ENCODE measurements at places on chromosomes 5 and 9.

DNA sequence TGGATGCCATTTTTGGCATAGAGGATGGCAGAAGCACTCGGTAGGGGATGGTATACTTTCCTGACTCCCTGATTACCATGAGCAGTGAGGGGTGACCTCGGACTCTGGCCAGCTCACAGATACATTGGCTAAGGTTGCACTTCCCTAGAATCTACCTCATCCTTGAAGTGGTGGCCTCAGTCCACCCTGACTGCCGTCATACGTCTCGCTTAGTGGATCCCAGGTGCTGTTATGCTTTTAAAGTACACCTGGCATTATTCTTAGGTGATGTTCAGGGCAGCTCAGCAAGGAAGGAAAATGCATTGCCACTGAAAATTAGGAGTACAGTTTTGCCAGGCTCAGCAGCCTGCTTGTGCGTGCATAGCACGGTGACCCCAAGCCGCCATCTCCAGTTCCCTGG lies 87.3 kb downstream of the SYK start:
- DNase-seq, result no peak

DNA sequence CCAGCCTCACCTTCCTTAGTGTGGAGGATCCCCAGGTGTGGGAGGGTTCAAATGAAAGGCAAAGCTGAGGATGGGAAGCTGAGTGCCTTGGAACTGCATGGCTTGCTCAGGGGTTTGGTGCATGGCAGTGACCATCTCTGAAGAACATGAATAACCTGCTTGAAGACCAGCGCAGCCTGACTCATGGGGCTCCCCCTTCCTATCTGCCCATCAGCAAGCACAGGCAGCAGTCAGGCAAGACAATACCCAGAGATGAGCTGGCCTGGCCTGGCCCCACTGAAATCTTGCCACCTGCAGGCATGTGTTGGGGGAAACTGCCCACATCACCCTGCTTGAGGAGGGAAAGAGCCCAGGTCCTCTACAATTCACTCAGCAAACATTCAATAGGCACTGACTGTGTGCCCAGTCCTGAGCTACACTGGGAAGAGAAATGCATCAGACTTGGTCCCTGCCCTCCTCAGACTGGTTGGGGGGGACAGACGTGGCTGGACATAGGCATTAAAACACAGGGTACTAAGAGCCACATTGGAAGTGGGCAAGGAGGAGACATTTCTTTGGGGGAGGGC lies 105.0 kb upstream of the ALDH1B1 start:
- no peak for DNase-seq

DNA sequence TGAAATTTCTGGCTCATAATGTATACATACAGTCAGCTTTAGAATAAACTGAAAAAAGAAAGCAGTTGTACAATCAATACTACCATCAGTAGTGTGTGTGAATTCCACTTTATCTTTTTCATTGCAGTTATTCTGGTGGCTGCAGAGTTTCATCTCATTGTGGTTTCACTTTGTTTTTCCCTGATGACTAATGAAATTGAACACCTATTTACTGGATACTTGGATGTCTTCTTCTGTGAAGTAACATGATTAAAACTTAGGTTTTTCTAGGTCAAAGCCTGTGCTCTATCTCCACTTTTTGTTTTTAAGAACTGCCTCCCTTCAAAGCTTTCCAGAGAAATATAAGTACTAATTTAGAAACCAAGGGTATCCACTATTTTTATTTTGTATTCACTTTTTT lies 174.3 kb downstream of the TRPM3 start:
- DNase-seq, result no peak

DNA sequence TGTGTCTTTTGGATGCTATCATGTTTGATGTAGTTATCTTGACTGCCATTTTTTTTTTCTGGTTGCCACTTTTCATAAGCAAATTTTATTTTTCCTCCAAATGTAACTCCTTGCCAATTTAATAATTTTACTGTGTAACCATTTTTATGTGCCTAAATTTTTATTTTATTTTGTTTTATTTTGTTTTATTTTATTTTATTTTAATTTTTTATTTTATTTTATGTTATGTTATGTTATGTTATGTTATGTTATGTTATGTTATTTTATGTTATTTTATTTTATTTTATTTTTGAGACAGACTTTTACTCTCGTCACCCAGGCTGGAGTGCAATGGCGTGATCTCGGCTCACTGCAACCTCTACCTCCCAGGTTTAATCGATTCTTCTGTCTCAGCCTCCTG lies 107.8 kb upstream of the DHFR start:
- DNase-seq, result no peak

GRCh38 chr9:124442379-124442778 lies 7.9 kb upstream of the ADGRD2 start:
- no peak for DNase-seq

GRCh38 chr5:39639618-39640089 lies 214.9 kb upstream of the DAB2 start:
- no peak for DNase-seq

DNA sequence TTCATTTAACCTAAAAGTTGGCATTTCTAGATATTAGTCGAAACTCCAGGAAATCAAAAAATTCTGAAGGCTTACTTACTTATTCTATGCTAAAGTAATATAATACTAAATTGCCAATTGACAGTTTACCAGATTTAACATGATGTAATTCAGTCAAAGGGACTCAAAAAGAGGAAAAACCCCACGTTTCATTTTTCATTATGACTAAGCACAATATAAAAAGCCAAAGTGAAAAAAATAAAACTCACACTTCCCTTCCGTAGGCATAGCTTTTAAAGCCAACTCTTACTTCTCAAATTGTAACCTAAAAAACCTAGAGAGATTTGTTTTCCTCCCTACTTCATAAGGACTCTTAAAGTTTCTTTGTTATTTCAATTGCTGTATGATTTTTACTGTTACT lies 146.6 kb downstream of the RAPGEF6 start:
- peak; percentile 11 for DNase-seq

DNA sequence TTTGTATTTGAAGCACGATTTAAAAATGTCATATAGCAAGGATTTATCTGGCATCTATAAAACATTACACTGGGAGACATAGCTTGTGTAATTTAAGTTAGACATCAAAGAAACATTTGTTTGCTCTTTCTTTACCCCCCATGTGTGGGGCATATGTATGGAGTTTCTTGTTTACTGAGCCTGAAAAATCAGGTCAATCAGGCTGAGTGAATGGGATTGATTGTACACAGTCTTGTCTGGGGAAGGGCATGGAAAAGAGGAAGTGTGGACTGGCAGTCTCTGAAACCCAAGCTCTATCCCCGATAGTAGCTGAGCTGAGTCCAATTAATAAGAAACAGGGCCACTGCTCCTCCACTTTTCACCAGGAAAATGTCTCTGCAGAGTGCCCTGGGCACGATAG lies 49.4 kb downstream of the SLC46A2 start:
- no peak for DNase-seq

DNA sequence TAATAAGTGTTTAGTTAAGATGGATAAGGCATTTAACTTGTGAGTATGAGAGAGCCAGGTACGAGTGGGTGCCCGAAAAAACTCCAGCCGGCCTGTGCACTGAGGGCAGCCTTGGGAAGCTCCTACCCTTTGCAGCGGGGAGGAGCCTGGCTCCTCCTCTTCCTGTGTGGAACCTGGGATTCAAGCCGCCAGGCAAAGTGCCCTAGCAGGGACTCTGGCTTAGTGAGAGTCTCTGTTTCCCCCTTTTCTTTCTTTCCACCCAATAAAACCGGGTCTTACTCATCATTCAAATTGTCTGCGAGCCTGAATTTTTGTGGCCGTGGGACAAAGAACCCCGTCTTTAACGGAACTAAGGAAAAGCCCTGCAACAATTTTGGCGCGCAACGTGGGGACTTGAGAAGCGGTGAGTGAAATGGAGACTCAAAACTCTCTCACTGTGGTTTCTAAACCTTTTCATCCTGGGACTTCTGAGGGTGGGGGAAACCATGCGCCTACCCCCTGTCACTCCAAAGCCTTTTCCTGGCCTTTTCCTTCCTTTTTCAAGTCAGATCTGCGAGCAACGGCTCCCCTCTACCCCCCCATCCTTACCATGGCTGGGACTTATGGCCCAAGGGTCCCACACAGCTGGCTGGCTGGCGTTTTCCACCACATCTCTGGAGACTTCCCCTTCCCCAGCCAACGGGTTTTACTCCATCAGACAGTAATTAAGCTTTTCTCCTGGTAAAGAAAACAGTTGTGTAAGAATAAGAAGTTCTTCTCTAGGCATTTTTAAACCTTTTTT lies 535.7 kb upstream of the ACO1 start:
- no peak for DNase-seq

All from SIG-M5 (cell line).